Stimulated activated CD8-positive, alpha-beta memory T cell treated with anti-CD3 and anti-CD28 coated beads, Interleukin-7, amount 100 ng/mL, for 48 hours (primary cell): ENCODE measurements at places on chromosomes 7 and 10.

DNA sequence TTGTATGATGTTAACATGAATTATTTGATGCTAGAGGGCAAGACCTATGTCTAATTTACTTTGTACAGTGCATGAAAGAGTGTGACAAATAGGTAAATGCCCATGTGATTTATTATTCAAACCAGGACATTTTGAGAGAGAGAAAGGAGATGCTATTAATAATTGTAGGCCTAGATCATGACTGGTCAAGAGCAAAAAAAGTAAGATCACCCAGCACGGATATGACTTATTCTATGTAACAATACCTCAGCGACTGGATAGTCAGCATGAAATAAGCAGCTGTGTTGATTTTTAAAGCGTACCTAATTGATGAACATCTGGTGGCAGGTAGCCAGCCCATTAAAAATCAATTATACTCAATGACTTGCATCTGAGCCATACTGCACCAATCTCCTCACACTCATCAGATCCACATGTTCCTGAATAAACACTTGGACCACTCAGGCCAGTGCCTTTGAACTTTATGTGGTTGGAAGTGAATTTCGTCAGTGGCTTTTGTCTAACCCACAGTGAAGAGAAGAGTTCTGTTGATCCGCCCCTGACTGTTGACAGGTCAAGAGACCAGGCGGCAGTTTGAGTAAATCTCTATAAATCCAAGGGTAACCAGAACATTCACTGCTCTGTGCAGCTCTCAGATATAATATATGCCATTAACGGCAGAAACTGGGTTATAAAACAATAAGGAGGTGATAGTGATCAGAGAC lies 435.3 kb downstream of the MDFIC start:
- no peak for DNase-seq

DNA sequence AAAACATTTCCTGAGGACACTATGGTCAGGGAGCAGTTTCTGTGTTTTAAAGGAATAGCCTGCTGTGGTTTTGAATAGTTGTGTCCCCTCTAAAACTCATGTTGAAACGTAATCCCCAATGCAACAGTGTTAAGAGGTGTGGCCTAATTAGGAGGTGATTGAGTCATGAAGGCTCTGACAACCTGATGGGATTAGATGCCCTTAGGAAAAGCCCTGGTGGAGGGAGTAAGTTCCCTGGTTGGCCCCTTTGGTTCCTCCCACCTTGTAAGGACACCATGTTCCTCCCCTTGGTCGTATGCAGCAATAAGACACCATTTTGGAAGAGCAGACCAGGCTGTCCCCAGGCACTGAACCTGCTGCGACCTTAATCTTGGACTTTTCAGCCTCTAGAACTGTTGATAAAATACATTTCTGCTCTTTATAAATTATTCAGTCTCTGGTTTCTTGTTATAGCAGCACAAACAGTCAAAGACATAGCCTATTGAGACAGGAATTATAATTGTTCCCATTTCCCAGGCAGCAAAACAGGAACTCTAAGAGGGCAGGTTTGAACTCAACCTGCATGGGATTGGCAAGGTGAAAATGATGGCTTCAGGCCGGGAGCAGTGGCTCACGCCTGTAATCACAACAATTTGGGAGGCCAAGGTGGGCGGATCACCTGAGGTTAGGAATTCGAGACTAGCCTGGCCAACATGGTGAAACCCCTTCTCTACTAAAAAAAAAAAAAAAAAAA lies 20.5 kb upstream of the TNS3 start:
- no peak for DNase-seq

DNA sequence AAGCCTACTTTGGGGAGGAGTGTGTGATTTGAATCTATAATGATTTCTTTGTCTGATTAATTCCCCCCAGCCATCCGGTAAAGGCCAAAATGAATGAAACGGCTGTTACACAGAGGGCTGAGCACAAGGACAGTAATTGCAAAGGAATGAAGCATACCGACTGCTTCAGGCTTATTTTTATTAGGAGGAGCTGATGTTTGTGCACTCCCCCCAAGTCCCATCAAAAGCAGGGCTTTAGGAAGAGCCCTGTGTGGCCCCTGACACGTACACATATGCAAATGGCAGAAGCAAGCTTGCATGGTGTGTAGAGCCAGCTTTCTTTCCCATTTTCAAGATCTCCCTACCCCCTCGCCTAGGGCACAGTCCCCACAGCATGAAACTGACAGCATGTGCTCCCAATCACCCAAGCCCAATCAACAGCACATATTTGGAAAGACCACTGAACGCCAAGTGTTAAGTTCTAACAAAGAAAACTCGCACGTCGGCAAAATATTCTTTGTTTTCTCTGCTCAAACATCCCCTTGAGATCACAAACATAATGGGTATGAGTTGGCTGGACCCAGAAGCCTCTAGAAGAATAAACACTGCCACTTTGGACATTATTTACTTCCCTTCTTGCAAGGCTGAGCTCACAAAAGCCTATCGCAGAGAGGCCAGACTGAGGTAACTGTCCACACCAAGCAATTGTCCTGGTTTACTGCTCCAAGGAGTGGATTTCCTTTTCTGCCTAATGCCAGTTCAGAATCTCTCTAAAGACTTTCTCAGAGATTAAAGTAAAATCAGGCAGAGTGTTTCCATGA lies 143.0 kb downstream of the CUBN start:
- DNase-seq, result no peak

DNA sequence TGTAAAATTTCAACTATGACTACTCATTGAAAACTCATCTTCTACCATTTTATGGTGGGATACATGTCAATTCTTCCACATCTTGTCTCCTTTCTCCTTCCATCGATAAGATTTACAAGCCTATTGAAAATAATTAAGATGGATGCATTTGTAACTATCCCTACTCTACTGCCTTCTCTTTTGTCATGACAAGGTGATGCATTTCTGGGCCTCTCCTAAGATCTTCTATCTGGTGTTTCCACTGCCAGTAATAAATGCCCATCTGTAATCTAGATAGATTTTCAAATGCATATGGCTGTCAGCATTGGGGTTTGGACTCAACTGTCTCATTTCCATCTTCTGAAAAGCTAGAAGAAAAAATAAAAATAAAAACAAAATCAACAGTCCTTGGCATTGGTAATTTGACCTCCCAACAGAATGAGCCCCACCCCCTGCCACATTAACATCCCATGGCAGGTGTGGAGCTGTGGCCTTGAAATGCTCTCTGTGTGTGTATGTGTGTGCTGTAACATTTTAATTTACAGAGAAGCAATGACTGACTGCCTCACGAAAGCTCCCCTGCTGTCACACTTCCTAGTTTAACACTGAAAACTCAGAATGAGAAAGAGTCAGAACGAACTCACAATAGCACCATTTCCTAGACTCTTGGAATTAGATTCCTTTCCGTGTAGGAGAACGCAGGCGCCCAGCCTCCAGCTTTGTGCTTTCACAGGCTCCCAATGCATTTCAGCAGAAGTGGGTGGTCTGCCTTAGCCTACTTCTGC lies 74.2 kb downstream of the RHOBTB1 start:
- no peak for DNase-seq

GRCh38 chr7:131524115-131524514 lies 32.3 kb downstream of the PODXL start:
- DNase-seq, result no peak

GRCh38 chr7:157905651-157906461 lies 569.1 kb downstream of the DNAJB6 start:
- no peak for DNase-seq

GRCh38 chr7:68535266-68535665 lies 1063.0 kb upstream of the AUTS2 start:
- DNase-seq, result no peak

DNA sequence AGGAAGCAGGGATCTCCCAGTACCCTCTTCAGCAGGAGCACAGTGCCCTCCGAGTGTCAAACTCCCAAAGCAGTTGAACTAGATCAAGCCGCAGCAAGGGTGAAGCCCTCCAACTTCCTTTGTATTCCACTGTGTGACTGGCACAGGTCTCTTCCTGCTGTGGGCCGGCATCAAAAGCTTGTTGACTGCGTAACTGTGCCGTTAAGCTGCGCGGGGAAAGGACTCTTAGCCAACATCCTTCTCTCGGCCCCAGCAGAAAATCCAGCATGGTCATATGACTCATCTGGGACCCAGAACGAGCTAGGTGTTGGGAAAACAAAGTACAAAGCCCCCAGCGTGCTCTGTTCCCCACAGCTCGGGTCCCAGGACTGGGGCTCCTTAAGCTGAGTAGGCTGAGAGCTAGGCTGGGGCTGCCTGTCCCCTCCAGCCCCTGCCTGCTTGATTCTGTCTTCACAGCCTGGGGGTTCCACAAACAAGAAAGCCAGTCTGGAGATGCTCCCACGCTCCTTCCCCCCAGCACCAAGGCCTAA lies 52.2 kb downstream of the COL17A1 start:
- DNase-seq, result no peak

DNA sequence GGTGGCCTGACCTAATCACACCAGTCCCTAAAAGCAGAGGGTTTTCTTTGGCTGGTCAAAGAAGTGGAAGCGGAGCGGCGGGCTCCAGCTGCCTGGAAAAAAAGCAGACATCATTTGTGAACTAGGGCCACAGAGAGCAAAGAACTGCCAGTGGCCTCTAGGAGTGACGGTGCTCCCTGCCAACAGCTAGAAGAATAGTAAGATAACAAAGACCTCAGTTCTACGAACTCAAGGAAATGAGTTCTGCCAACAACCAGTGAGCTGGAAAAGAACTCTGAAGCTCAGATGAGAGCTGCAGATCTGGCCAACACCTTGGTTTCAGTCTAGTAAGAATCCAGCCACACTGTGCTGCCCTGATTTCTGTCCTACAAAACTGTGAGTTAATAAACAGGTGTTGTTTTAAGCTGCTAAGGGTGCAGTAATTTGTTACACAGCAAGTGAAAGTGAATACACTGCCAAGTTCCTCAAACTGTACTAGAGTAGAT lies 178.0 kb downstream of the SRPK2 start:
- no peak for DNase-seq

DNA sequence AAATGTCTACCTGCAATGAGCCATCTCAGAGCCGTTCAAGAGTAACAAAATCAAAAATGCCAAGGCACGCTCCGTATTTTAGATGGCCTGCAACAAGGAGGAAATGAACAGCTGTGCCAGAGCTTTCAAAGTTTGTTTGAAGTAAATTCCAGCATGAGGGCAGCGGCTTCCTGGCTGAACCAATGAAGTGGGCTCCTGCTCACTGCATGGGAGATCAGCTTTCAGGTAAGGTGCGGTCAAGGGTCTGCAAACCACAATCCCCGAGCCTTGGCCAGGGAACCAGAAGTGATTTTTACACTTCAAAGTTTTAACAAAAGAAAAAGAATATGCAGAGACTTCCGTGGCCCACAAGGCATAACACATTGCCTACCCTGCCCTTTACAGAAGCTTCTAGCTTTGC lies 120.6 kb downstream of the DIP2C start:
- no peak for DNase-seq

GRCh38 chr10:43237631-43238446 lies 29.0 kb downstream of the RASGEF1A start:
- DNase-seq, result no peak

- peak; percentile 9 for DNase-seq
Observed at GRCh38 chr10:22271786-22272185, 44.4 kb upstream of the COMMD3 start.

DNA sequence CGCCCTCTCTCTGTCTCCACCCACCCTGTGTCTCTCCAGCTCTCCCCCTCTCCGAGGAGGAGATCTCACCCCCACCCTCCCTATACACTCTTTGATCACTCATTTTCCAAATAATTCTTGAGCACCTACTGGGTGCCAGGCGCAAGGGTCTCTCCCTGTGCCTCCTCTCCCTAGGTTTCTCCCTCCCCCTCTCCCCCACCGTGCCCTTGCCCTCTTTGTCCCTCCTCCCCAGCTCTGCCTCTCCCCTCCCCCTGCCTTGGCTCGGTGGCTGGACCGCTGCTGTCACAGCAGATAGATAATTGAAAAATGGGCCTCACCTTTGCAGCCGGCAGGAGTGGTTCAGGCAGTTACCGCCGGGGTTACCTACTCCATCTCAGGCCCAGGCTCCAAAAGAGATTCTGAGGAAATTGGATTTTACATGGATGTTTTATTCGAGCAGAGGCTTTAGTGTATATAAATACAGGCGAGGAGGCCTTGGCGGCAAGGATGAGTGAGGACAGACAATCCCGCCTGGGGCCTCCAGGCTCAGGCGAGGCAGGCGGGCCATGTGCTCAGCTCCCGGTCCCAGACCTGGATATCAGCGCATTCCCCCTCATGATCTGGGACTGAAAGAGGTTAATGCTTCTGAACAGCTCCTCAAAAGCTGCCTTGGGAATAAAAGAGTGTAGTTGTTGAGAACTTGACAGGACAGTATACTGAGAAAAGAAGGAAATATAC lies 60.8 kb upstream of the BTRC start:
- no peak for DNase-seq

DNA sequence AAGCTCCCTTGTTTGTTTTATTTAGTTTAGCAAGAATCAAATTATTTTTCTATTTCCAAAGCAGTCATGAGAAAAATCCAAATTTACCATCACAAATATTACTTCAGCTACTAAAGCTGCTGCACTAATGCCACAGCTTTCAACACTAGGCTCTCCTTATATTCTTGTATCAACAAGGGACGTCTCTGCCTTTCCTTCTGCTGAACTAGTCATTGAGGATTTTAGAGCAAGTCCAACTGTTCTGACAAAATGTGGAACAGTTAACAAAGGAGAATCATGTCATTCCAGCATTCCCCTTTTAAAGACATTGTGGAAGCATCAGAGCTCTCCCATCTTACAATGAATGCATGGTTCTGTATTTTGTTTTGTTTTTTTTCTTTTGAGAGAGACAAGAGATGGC lies 28.6 kb downstream of the FAM13C start:
- DNase-seq, result no peak

GRCh38 chr7:70477036-70478010 lies 654.6 kb upstream of the GALNT17 start:
- DNase-seq, result no peak

- no peak for DNase-seq
Observed at GRCh38 chr10:103241262-103242011, 4.2 kb upstream of the RPEL1 start.

DNA sequence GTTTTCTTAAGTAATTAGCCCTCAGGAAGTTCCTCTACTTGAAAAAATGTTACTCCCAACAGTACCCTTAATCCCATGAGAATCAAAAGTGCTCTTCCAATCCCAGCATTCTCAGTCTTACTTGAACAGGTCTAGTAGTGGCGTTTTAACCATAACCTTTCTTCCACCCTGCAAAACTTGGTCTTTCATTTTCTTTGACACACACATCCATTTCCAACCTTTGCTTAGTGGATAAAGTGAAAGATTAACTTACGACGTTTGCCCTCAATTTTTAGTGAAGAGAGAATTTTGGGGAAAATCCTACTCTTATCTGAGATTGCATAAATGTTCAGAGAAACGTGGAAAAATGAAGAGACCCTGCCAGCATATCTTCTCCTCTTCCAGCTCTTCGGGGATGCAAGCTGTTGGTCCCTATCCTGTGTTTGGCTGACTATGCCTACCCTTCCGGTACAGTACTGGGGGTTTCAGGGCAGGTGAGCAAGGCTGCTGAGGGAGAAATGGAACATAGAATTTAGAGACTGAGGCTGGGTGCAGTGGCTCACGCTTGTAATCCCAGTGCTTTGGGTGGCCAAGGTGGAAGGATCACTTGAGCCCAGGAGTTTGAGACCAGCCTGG lies 18.8 kb downstream of the WBP1L start:
- no peak for DNase-seq

GRCh38 chr7:143229054-143229790 lies 7.4 kb downstream of the TAS2R40 start:
- no peak for DNase-seq

- no peak for DNase-seq
Observed at GRCh38 chr10:35927990-35928488, 285.9 kb upstream of the FZD8 start.
